ENCODE measurements at places on chromosomes 7 and 10. TPM values are rescaled to one million over a fixed set of nuclear protein-coding genes. Genes with fewer than 3 reads are reported as not detected.

MBLAC1 gene
- polyA plus RNA-seq = 1.3 TPM

GRM3 gene
- polyA plus RNA-seq = not detected

SPDYE2 gene
- polyA plus RNA-seq = not detected

DNA sequence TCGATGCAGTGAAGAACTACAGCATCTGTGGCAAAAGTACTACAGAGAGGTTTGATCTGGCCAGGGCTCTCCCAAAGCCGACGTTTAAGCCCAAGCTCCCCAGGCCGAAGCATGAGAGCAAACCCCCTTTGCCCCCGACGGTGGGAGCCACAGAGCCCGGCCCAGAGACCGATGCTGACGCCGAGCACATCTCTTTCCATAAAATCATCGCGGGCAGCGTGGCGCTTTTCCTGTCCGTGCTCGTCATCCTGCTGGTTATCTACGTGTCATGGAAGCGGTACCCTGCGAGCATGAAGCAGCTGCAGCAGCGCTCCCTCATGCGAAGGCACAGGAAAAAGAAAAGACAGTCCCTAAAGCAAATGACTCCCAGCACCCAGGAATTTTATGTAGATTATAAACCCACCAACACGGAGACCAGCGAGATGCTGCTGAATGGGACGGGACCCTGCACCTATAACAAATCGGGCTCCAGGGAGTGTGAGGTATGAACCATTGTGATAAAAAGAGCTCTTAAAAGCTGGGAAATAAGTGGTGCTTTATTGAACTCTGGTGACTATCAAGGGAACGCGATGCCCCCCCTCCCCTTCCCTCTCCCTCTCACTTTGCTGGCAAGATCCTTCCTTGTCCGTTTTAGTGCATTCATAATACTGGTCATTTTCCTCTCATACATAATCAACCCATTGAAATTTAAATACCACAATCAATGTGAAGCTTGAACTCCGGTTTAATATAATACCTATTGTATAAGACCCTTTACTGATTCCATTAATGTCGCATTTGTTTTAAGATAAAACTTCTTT is 2.3 kb downstream of the LRRTM3 start:
- H3K4me3 ChIP-seq = no peak overlapping the region
- peaks cover 5% of the 10 kb centered on the region for H3K4me1 ChIP-seq
- no peaks in the 10 kb centered on the region for H3K27me3 ChIP-seq
- no peaks in the 10 kb centered on the region for H3K36me3 ChIP-seq
- no peak overlapping the region for H3K27ac ChIP-seq

DNA sequence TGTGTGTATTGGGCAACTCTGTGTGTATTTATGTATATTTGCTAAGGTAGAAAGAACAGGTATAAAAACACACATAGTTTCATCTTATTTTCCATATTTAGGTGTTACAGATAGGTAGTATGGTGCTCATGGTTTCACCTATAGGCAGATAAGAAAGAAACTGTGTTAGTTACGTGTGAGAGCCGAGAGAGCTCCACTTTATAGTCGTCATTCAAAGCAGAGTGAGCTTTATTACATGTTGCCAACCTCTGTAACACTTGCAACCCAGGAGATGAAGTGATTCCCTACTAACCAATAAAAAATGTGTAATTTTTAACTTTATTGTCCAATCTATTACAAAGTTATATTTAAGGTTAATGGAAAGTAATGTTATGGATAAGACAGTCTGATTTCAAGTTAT is 121.3 kb downstream of the AGMO start:
- no peaks in the 10 kb centered on the region for H3K36me3 ChIP-seq
- no peaks in the 10 kb centered on the region for H3K4me1 ChIP-seq
- no peak for DNase-seq
- no peaks in the 10 kb centered on the region for H3K27me3 ChIP-seq

DNA sequence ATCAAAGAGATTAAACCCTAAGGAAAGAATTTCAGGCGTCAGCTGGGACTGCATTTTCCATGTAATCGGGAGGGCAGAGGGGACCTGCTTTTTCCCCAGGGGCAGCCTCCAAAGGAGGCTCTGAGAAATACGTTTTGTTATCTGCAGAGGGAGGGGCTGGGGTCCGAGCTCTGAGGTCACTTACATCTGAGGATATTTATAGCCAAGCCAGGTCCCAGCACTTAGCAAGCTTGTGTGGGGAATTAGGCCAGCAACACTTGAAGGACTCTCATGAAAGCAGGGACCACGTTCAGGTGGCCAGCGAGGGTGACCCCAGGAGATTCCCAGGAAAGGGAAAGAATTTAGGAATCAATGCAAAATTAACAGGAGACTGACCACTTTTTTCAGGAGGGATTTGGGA is 20.6 kb upstream of the GDI2 start:
- H3K27me3 ChIP-seq = no peaks in the 10 kb centered on the region
- no peak overlapping the region for H3K4me3 ChIP-seq
- no peak for DNase-seq

DNA sequence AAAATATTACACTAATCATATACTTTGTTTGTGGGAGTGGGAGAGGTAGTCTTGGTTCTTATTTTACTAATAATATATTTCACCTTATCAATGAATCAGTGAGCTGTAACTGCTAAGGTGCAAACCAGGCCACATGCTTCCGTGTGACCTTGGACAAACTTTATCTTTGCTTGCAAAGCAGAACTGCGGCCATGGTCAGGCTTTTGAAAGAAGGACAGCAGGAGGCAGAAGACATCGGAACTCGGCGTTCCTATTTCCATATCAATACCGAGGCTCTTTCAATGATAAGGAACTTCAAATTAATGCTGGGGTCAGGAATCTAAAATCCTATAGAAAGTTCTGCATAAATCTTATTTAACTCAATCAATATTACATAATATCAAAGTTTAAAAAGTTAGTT is 491.9 kb upstream of the PFKP start:
- no peaks in the 10 kb centered on the region for H3K36me3 ChIP-seq
- H3K27me3 ChIP-seq = no peaks in the 10 kb centered on the region
- no peak for DNase-seq
- H3K4me3 ChIP-seq = no peak overlapping the region

DNA sequence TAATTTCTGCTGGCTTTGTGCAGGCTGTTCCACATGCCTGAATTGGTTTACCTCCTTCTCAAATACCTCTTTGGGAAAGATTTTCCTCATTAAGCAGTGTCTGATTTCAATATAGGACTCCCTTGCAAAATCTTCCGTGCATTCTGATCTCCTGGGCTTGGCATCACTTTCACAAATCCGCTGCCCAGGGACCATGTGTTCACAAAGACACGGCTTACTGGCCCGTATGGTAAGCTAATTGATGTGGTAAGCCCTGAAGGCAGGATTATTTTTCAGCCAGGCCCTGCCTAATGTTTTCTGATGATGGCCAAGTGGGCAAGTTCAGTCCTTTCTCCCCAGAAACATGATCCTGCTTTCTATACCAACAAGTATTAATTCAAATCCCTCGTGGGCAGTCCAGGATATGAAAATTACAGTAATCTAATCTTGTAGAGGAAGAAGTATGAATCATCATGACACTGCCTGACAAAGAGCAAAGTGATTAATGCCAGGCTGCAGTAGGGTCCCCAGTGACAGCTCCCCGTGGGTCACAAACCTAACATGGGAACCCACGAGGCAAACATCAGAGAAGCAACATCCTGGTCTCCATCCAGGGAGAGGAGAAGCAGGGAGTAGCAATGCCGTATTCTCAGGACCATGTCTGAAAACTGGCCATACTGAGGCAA is 11.6 kb upstream of the SVIL start:
- H3K4me1 ChIP-seq = peaks cover 27% of the 10 kb centered on the region
- H3K27ac ChIP-seq = peak overlapping the region; percentile 59
- H3K27me3 ChIP-seq = no peaks in the 10 kb centered on the region
- no peaks in the 10 kb centered on the region for H3K36me3 ChIP-seq

- no peak overlapping the region for H3K4me3 ChIP-seq
- no peaks in the 10 kb centered on the region for H3K27me3 ChIP-seq
- no peak overlapping the region for H3K27ac ChIP-seq
- H3K4me1 ChIP-seq = no peaks in the 10 kb centered on the region
- H3K36me3 ChIP-seq = no peaks in the 10 kb centered on the region
Observed at GRCh38 chr7:147798001-147798400, 792.6 kb upstream of the C7orf33 start.

GRCh38 chr10:132410779-132411532 is 14.0 kb downstream of the PWWP2B start:
- peak; percentile 53 for DNase-seq
- H3K36me3 ChIP-seq = peaks cover 10% of the 10 kb centered on the region
- peaks cover 94% of the 10 kb centered on the region for H3K4me1 ChIP-seq

- H3K36me3 ChIP-seq = no peaks in the 10 kb centered on the region
- no peaks in the 10 kb centered on the region for H3K27me3 ChIP-seq
- no peaks in the 10 kb centered on the region for H3K4me1 ChIP-seq
Observed at GRCh38 chr10:52348037-52348564, 34.0 kb downstream of the DKK1 start.

DNA sequence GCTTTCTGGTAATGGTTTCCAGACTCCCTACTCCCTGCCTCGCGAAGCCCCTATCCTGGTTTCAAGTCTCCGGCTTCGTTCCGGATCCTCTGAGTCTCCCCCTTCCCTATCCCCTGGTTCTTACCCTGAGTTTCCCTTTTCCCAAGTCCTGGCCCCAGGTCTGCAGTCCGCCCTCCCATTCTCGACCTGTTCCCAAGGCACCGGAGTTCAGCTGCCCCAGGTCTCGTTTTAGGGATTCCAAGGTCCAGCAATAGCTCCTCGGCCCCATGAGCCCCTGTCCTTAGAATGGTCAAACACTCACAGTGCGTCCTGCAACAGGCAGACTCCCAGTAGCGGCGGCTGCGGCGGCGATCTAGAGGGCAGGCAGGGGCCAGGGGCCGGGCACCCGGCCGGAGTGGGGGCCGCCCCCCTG is 274 bp downstream of the PITX3 start:
- H3K27me3 ChIP-seq = peaks cover 27% of the 10 kb centered on the region
- peaks cover 34% of the 10 kb centered on the region for H3K4me1 ChIP-seq
- H3K27ac ChIP-seq = no peak overlapping the region
- peak overlapping the region; percentile 69 for H3K4me3 ChIP-seq
- DNase-seq = no peak

- no peak overlapping the region for H3K27ac ChIP-seq
- H3K4me3 ChIP-seq = no peak overlapping the region
- no peaks in the 10 kb centered on the region for H3K27me3 ChIP-seq
- no peaks in the 10 kb centered on the region for H3K36me3 ChIP-seq
- no peak for DNase-seq
Observed at GRCh38 chr7:48139459-48139858, 31.8 kb upstream of the ABCA13 start.

DNA sequence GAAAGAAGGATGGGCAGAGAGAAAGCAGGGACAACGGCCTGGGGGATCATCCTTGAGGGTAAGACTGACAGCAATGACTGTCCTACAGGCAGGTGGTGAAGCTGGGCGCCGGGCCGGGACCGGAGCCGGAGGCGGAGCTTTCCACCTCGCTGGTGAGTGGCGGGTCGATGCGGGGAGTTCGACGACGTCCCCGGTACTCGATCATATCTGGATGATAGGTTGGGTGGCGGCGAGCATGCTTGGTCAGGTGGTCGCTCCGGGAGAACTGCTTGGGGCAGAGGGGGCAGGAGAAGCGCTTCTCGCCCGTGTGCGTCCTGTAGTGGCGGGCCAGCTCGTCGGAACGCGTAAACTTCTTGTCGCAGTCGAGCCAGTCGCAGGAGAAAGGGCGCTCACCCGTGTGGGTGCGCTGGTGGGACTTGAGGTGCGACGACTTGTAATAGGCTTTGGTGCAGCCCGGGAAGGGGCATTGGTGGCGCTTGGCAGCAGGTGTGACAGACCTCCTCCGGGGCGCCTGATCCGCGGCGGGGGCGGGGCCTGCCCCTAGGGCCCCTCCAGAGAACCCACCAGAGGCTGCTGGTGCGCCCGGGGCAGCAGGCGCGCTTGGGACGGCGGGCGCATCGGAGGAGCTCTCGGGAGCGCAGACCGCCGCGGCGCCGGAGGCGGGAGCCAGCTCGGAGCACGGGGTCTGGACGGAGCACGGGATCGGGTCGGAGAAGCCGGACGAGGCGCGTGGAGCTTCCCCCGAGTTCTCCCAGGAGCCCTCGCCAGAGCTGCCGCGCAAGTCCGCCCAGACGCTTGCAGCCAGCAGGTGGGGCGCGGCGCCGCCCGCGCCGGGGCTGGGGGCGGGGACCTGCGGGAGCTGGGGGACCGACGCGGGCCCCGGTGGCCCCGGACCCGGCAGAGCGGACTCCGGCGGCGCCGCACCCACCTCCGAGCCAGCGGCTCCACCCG is 752 bp downstream of the KLF14 start:
- no peak overlapping the region for H3K27ac ChIP-seq
- H3K36me3 ChIP-seq = no peaks in the 10 kb centered on the region
- peak; percentile 33 for DNase-seq
- peaks cover 8% of the 10 kb centered on the region for H3K27me3 ChIP-seq

- H3K4me1 ChIP-seq = peaks cover 30% of the 10 kb centered on the region
- no peak overlapping the region for H3K27ac ChIP-seq
- DNase-seq = peak; percentile 68
Observed at GRCh38 chr10:86900955-86901354, 56.5 kb downstream of the MMRN2 start.

- no peak overlapping the region for H3K27ac ChIP-seq
- no peak overlapping the region for H3K4me3 ChIP-seq
- no peaks in the 10 kb centered on the region for H3K36me3 ChIP-seq
- no peaks in the 10 kb centered on the region for H3K27me3 ChIP-seq
- no peaks in the 10 kb centered on the region for H3K4me1 ChIP-seq
Observed at GRCh38 chr7:84469034-84469433, 274.4 kb upstream of the SEMA3A start.

DNA sequence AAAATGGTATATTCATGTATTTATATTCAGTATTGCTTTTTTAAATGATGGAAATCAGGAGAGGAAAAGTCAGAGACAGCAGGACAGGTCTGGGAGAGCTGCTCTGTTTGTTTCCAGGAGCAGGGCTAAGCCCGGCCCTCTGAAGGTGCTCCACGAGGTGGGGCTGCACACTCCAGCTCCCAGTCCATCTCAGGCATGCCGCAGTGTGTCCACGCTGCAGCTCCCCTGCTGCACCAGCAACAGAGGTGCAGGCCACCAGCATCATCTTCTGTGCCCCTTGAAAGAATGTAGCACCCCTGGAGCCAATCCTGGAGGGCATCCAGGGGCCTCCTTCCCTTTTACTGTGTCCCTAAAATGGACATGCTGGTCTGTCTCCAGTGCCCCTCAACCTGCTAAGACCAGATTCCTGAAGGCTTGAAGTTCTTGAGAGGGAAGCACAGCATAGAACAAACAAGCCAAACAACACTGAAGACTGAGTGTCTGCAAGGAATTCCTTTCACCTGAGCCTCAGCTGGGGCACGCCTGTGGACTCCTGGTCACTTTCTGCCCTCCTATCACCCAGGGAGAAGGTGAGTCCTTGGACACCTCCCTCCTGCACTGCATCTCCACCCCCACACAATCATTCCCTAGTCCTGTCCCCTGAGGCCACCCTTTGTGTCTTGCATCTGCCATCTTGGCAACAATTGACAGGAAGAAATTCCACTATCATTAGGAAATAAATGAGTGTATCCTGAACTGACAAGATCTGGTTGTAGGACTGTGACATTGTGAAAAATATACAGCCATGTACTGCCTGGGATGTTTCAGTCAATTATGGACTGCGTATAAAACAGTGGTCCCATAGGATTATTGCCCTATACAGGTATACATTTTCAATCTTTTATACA is 100.5 kb downstream of the CXCL12 start:
- no peak overlapping the region for H3K4me3 ChIP-seq
- no peaks in the 10 kb centered on the region for H3K36me3 ChIP-seq

- no peaks in the 10 kb centered on the region for H3K27me3 ChIP-seq
- no peaks in the 10 kb centered on the region for H3K36me3 ChIP-seq
- no peak overlapping the region for H3K4me3 ChIP-seq
Observed at GRCh38 chr10:47370015-47370767, 13.9 kb downstream of the ZNF488 start.
